ENCODE measurements at places on chromosomes 6 and 20.

DNA sequence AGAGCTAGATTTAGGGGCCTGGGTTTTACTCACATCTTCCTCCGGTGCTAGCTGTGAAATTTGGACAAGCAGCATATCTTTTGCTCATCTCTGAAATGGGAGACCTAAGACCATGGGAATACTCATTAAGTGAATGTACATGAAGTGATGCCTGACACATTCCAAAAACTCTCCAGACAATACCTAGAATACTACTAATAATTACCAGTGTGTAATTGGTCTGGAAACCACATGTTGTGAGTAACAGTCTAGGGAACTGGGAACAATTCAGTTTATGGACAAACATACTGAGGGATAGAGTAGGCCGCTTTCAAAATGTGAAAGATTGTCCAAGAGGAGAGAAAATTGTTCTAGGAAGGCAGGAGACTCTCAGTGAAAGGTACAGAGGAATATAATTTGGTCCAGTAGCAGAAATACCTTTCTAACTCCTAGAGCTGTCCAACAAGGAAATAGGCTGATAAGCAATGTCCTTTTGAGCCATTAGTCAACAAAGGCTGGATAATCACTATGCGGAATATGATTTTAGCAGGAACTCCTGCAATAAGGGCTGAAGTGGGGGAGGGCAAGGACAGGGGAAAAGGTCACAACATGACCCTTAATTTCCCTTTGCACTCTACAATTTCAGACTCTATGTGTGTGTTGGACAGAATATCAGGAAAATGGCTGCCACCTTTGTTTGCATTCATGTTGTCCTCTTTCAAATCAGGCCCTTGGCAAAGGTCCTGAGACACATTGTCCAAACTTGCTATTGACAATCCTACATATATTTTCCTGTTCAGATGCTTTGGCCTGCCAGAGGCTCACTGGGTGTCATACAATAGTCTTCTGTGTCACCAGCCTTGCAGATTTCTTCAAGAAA, 315.4 kb downstream of the PLCB1 start:
- DNase-seq = no peak

GRCh38 chr20:46933150-46933549, 38.5 kb downstream of the EYA2 start:
- DNase-seq = no peak

- no peak for DNase-seq
Measured at GRCh38 chr6:113019176-113019575, 672.0 kb downstream of the RFPL4B start.

GRCh38 chr20:37892001-37892400, 10.9 kb upstream of the VSTM2L start:
- DNase-seq = no peak

- DNase-seq = no peak
Measured at GRCh38 chr6:143336446-143337152, 113.9 kb downstream of the ADAT2 start.

GRCh38 chr6:170043150-170043819, 247.6 kb downstream of the DLL1 start:
- no peak for DNase-seq

- DNase-seq = no peak
Measured at GRCh38 chr6:15879371-15880261, 216.8 kb upstream of the DTNBP1 start.

- peak; percentile 88 for DNase-seq
Measured at GRCh38 chr6:36851149-36851614, 11.9 kb upstream of the CPNE5 start.

GRCh38 chr6:33705268-33705885, 6.1 kb downstream of the UQCC2 start:
- no peak for DNase-seq

- DNase-seq = no peak
Measured at GRCh38 chr20:52081791-52082190, 109.8 kb downstream of the ZFP64 start.

DNA sequence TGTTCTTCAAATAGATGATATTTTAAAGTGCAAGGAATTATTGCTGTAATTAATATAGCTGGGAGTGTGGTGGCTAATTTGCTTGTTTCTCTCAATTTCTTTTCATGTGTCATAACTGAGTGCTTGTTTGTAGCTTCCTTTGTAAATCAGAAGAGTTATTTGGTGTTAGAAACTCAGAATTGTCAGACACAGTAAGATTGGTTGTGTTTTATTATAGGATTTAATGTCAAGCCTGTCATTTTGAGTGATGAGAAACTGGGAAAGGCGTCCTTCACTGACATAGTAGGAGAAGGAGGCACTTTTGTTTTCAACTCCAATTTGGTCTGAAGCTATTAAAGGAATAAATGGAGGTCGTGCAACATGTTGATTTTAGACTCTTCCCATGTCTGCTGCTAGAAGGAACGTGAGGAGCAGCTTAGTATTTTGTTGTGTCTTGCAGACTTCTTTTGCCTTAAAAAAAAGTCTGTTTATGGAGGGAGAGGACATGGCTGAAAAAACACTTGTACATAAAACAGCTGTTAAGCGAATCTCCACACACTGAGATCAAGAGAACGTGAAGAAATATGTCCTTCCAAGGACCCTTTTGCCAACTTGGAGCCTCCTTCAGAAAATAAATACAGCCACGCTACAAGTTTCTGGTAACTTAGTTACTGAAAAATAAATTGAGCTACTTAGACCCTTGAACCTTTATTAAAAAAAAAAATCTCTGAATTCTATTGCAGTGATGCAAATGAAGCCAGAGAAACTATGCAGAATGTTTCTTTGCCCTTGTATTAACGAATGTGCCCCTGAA, 59.5 kb downstream of the BMP6 start:
- DNase-seq = no peak

- DNase-seq = no peak
Measured at GRCh38 chr6:42551217-42551616, 12.6 kb upstream of the UBR2 start.

DNA sequence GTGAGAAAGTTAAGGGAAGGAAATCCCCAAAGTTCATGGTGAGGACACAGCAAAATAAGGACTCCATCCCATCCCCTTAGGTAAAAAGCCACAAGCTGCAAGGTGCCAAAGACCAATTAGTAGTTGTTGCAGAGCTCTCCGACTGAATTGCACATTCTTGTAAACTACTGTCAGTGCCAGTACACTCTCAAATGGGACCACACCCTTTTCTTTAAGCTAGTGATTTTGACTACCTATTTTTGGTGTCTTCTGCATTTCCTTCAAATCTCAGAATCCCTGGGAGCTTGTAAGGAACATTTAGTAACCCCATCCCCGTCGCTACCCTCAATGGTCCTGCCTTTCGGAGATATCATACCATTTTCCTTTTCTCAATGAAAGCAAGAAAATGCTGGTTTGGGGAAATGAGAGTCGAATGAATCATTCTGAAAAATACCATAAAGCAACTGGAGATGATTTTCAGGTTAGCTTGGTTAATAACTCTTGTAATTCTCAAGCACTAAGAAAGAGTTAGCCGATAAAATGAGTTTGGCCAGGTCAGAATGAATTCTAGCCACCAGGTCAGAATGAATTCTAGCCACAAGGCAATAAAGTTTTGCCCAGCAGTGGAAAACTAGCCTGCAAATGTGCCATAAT, 5.2 kb upstream of the HMGN3 start:
- DNase-seq = no peak

- DNase-seq = peak; percentile 8
Measured at GRCh38 chr20:52959125-52959524, 13.0 kb upstream of the TSHZ2 start.

- no peak for DNase-seq
Measured at GRCh38 chr20:52429029-52429428, 237.4 kb upstream of the ZFP64 start.

DNA sequence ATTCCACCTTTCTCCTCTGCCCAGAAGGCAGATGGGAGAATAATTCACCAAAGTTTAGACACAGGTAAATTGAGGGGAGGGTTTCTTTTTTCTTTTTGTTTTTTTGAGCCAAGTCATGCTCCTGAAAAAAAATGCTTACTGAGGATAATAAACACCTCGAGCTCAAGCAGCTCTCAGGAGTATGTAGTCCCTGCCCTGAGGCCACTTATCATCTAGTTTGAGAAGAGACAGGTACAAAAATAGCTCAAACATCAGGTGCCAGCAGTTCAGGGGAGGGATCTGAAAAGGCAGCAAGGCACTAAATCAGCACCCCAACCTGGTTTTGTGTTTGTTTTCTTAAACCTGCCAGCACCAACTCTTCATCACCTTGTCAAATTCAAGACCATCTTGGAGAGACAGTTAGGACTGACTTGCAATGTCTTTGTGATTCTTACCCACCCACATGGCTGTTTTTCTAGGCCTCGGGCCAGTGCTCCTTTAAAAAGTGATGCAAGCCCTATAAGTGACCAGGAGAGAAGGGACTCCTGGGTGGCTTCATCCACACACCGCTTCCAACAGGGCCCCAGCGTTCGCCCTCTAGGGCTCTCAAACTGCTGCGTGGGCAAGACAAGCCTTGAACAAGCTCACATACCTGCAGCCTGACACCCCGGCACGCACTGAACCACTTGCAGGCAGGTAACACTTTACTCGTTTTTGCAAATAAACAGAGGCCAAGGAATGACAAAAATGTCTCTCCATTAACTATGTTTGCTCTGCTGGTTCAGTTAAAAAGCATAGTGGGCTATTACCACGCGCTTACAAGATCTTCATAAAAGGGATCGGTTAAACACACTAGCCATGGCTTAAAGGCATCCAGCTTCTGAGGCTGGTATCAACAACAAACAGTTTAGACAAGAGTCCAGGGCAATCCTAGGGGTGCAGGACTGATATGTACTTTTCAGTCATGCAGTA, 13.9 kb downstream of the JAG1 start:
- DNase-seq = no peak

GRCh38 chr20:513429-513828, 30.2 kb downstream of the CSNK2A1 start:
- DNase-seq = no peak

DNA sequence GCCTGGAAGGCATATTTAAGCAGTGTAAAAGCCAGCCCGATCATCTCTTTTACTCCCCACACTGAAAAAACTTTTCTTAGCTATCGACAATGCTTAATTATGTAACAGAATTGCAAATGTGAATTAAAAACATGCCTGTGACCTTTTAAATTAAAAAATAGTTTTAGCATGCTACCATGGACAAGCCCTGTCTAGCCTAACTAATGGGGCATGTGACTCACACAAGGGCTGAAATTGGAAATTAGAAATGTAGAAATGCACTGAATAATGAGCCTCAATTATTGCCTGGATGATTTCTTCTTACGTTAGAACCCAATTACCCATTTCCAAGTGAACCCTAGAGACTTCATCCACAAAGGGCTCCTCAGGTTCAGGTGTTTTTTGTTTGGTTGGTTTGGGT, 82.7 kb downstream of the SIM1 start:
- DNase-seq = no peak

DNA sequence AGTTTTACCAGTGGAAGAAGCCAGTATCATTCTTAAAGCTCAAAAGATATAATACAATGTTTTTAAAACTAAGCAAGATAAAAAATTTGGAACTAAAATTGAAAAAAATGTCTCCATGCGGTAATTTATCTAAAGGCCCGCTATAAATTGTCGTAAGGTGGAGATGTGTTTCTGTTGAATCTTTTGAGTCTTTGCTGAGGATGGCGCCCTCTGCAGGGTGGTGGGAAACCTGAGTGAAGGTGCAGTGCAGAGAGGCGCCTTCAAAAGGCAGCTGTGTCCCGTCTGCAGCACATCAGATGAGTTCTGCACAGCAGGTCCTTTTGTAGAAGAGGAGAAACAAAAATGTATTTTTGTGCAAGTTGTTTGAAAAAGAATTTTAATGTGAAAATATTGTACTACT, 29.4 kb upstream of the KIF25 start:
- DNase-seq = peak; percentile 26

DNA sequence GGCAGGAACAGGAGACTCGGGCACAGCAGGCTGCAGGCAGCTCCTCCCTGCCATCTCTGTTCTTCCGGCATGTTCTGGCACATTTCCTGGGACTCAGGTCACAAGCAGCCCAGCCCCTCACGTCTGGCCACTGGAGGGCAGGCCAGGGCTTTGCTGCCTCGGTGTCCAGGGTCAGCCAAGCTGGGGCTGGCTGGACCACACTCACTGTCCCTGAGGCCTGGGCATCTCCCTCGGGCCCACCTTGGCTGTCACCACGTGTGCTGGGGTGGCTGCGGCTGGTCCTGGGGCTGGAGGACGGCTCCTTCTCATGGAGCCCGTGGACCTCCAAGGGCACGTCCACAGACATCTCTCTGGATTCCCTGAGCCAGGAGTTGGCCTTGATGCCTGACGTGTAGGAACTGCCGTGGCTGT, 18.5 kb downstream of the FRMD1 start:
- no peak for DNase-seq

DNA sequence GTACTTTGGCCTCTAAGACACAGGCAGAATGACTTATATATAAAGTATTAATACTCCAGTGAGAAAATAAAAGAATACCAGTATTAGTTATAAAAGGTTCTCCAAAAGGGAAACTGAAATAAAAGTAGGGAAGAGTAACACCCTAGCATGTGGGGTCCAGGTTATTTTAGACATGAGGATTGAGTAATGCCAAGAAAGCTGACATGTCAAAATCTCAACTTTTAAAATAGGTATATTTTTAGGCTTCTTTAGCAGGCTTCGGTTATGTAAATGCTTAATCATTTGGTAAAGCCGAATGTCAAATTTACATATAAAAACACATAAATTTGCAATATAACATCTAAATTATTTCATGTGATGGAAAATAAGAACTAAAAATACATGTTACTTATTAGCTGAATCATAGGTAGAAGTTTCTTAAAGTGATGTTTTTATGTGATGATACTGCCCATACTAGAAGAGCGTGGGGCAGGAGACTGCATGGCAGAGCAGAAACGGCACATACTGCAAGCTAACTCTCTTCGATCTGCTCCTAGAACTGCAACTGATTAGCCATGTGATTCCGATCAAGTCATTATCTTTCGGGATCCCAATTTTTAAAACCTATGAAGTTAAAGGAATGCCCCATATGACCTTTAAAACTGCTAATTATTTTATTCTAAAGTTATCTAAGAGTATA, 129.4 kb upstream of the DST start:
- DNase-seq = no peak

DNA sequence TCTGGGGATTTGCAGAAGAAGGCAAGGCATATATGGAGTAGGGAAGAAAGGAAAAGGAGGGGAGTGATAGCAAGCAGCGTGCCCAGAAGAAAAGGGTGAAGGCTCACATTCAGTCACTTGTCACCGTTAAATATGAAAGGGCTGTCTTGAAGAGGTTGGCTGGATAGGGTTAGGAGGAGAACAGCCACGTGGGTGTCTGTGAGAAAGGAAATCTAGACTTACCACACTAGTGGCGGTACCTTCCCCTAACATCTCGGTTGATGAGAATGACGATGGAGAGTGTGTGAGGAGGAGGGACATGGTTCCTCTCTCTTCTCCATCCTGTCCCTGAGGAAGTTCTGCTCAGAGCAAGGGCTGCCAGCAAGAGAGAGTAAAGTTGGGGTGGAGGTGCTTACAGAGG, 74.3 kb upstream of the CCN6 start:
- no peak for DNase-seq

GRCh38 chr20:10579942-10580341, 93.9 kb downstream of the JAG1 start:
- no peak for DNase-seq

DNA sequence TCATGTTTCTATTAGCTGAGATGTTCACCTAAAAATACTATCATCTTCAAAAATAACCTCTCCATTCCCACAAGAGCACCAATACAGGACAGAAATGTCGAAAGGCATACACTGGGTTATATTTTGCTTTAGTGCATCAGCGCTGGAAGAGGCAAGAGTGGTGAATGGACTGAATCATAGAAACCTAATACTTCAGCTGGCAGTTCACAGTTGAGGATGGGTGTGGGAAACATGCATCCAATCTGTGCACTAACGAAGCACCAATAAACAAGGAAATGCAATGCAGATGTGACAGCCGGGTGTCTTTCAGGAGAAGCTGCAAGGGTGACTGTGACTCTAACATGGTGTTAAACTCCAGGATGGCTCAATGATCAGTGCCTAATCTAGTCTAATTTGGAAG, 365.8 kb downstream of the ESR1 start:
- no peak for DNase-seq

Measured in NB4 (cell line).